ENCODE measurements at places on chromosomes 12 and 14. TPM values are rescaled to one million over a fixed set of nuclear protein-coding genes. Genes with fewer than 3 reads are reported as not detected.

Gene RCOR1
- 33.5 TPM for total RNA-seq

Gene PCED1B
- 48.6 TPM for total RNA-seq

Gene GYS2
- 0.15 TPM for total RNA-seq

Gene KRT7
- total RNA-seq = 0.70 TPM

Gene ARMH4
- not detected for total RNA-seq

Gene KCNH3
- 3.1 TPM for total RNA-seq

Gene GPR132
- 43.4 TPM for total RNA-seq

Gene BCL7A
- 2.6 TPM for total RNA-seq

Gene USP44
- 2.2 TPM for total RNA-seq

Gene PRPH
- total RNA-seq = not detected

Gene SDR9C7
- not detected for total RNA-seq

Gene KRT74
- total RNA-seq = not detected

Gene WIF1
- total RNA-seq = not detected

Gene GRIP1
- total RNA-seq = 3.7 TPM

Gene ARF3
- total RNA-seq = 80.1 TPM

Gene TAS2R13
- 1.2 TPM for total RNA-seq

Gene SLC39A5
- not detected for total RNA-seq

Gene GPRC5A
- total RNA-seq = 0.02 TPM

Gene NEUROD4
- total RNA-seq = not detected

Gene RHOJ
- not detected for total RNA-seq

Gene SYCP3
- total RNA-seq = 0.29 TPM

Gene DIO2
- not detected for total RNA-seq

Gene SERPINA1
- 15.5 TPM for total RNA-seq
